ENCODE measurements at places on chromosomes 12 and 14. TPM values are rescaled to one million over a fixed set of nuclear protein-coding genes. Genes with fewer than 3 reads are reported as not detected.

- H3K4me3 ChIP-seq = no peak overlapping the region
- no peaks in the 10 kb centered on the region for H3K36me3 ChIP-seq
- H3K27me3 ChIP-seq = no peaks in the 10 kb centered on the region
- no peaks in the 10 kb centered on the region for H3K4me1 ChIP-seq
These were observed 14.2 kb upstream of the RIOX1 start for GRCh38 chr14:73476451-73476931.

DNA sequence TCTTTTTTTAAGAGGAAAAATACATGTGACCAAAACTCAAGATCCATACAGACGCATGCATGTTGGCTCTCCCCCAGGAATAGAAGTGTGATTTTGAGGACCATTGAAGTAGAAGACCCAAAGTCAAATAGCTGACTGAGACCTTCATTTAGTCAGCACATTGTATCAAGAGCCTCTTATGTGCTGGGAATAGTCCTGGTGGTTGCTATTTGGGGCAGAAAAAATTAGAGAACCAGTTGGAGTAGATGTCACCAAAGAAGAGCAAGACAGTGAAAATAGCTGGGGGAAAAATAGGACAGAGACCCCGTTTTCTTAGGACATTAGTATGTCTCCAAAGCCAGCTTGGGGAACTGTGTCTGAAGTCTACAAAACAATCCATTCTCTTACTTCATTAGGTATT, 93.6 kb downstream of the PELI2 start:
- no peaks in the 10 kb centered on the region for H3K27me3 ChIP-seq
- no peak overlapping the region for H3K27ac ChIP-seq
- peaks cover 7% of the 10 kb centered on the region for H3K4me1 ChIP-seq
- DNase-seq = no peak

- no peaks in the 10 kb centered on the region for H3K27me3 ChIP-seq
- H3K4me1 ChIP-seq = no peaks in the 10 kb centered on the region
- no peak overlapping the region for H3K4me3 ChIP-seq
- no peak for DNase-seq
These were observed 267.7 kb upstream of the G2E3 start for GRCh38 chr14:30291216-30291615.

- no peaks in the 10 kb centered on the region for H3K4me1 ChIP-seq
- no peaks in the 10 kb centered on the region for H3K36me3 ChIP-seq
- no peak for DNase-seq
- no peaks in the 10 kb centered on the region for H3K27me3 ChIP-seq
- no peak overlapping the region for H3K4me3 ChIP-seq
These were observed 30.4 kb downstream of the CCNK start for GRCh38 chr14:99511421-99512109.

DNA sequence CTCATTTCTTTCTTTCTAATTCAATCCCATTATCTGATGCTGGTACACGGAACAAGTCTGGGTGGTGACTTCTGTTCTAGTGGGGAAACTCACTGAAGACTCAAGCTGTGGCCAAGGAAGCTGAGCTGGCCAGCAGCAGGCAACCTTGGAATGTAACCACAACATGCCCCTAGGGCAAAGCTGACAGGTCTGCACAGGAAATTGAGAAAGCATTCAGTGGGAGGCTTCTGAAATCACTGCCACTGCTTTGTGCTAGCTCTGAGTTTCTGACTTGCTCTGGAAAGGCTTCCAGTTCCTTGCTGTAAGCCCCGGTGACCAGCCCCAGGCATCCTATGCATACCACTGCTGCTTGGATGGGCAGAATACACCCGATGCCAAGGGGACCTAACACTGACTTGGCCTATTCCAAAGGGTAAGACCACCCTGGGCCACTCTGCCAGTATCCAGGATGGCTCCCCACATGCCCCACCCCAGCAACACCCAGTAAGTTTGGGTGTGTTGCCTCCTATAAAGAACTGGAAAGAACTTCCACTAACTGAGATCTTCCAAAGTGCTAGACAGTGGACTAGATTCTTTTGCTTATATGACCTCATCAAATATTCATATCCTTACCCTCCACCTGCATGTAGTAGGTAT, 84.5 kb upstream of the CDKN3 start:
- DNase-seq = peak; percentile 54
- H3K27ac ChIP-seq = no peak overlapping the region

GRCh38 chr14:72855913-72856312, 38.0 kb downstream of the DPF3 start:
- H3K4me1 ChIP-seq = no peaks in the 10 kb centered on the region
- no peaks in the 10 kb centered on the region for H3K27me3 ChIP-seq
- no peak overlapping the region for H3K27ac ChIP-seq
- no peak overlapping the region for H3K4me3 ChIP-seq

GRCh38 chr12:90126125-90126524, 417.5 kb upstream of the ATP2B1 start:
- H3K36me3 ChIP-seq = no peaks in the 10 kb centered on the region
- no peaks in the 10 kb centered on the region for H3K27me3 ChIP-seq
- no peak overlapping the region for H3K27ac ChIP-seq
- no peak for DNase-seq
- no peaks in the 10 kb centered on the region for H3K4me1 ChIP-seq

Gene SPX
- total RNA-seq = 0.09 TPM

Gene KLHL33
- 1.3 TPM for total RNA-seq

Gene RFX4
- not detected for total RNA-seq

Gene POTEM
- not detected for total RNA-seq

Gene KRT73
- total RNA-seq = not detected

- no peaks in the 10 kb centered on the region for H3K27me3 ChIP-seq
- H3K36me3 ChIP-seq = no peaks in the 10 kb centered on the region
- no peak for DNase-seq
- H3K4me3 ChIP-seq = no peak overlapping the region
- H3K27ac ChIP-seq = no peak overlapping the region
These were observed 22.2 kb downstream of the TMEM30B start for GRCh38 chr14:61258985-61259384.

Gene SETD1B
- total RNA-seq = 30.9 TPM

Gene TMTC1
- 84.6 TPM for total RNA-seq

Gene RAPGEF3
- total RNA-seq = 139 TPM

GRCh38 chr14:23663127-23663526, 27.0 kb downstream of the DHRS2 start:
- no peak for DNase-seq
- no peaks in the 10 kb centered on the region for H3K4me1 ChIP-seq
- H3K4me3 ChIP-seq = no peak overlapping the region
- no peak overlapping the region for H3K27ac ChIP-seq
- H3K36me3 ChIP-seq = no peaks in the 10 kb centered on the region

Gene FZD10
- total RNA-seq = 1.2 TPM

- no peaks in the 10 kb centered on the region for H3K27me3 ChIP-seq
- DNase-seq = no peak
- no peaks in the 10 kb centered on the region for H3K4me1 ChIP-seq
- no peaks in the 10 kb centered on the region for H3K36me3 ChIP-seq
- no peak overlapping the region for H3K4me3 ChIP-seq
These were observed 25.2 kb downstream of the DUSP16 start for GRCh38 chr12:12537421-12537820.

DNA sequence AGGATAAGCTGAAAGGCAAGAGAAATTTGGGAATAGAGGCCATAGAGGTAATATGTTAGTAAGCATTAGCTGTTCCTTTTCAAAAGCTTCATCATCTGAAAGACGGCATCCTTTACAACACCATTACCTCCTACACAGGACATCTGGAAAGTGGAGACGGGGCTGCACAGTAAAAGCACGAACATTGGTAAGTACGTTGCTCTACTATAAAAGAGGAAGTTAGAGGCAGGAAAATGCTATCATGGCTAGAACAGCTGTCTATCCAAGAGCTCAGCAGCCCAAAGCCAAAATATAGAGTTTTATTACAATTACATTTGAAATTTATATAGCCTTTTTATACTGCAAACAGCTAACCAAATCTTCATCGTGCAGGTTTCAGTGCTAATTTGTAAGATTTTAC, 172.3 kb upstream of the GRIP1 start:
- DNase-seq = no peak
- H3K27ac ChIP-seq = no peak overlapping the region
- no peak overlapping the region for H3K4me3 ChIP-seq
- H3K4me1 ChIP-seq = no peaks in the 10 kb centered on the region

- no peaks in the 10 kb centered on the region for H3K36me3 ChIP-seq
- DNase-seq = no peak
- H3K27me3 ChIP-seq = no peaks in the 10 kb centered on the region
- no peak overlapping the region for H3K27ac ChIP-seq
- no peaks in the 10 kb centered on the region for H3K4me1 ChIP-seq
These were observed 699.7 kb upstream of the TBX3 start for GRCh38 chr12:115383668-115384067.

All from aorta (tissue), 5 donors.